Left renal cortex interstitium (tissue), 4 donors: ENCODE measurements at places on chromosomes 1 and 21.

DNA sequence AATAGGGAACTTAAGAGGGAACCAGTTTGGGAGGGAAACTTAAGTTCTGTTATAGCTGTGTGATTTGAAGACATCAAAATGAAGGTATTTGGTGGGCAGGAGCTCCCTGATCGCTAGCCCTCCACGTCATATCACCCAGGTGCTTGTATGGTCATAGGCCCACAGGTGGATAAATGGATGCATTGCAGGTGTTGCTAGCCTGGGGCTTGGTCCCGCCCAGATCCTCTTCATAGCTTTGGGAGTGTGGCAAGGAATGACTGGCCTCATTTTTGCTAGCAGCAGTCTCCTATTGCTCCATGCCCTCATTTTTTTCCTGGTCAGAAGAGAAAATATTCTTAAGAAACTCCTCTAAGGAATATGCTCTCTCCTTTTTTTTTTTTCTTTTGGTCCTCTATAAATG is 11.3 kb downstream of the GNPAT start:
- DNase-seq, result no peak

DNA sequence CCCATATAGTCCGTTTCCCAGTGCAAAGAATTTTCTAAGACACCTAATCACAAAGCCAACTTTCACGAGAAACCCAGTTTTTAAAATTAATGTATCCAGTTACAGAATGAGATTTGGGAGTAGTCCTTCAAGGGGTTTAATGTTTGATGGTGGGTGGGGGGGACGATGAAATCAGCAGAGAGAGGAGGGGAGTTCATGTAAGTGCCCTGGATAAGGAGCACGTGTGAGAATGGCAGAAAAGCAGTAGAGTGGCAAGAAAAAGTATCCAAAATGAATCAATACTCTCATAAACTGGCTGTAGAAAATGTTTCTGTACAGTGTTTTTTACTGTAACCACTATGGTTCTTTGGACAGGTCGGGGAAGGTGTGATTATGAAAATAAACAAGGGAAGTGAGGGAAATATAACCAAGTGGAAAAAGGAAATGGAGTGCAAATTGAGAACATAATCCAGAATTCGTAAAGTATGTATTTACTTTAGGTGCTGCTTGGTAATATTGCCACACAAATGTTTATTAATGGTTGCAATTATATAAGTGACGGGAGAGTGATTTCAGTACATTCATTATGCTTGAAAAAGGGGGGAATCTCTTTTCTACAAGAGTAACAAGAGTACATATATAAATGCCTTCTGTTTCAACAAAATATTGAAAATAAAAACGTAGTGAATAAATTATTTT is 118.7 kb upstream of the RRP15 start:
- DNase-seq, result no peak

DNA sequence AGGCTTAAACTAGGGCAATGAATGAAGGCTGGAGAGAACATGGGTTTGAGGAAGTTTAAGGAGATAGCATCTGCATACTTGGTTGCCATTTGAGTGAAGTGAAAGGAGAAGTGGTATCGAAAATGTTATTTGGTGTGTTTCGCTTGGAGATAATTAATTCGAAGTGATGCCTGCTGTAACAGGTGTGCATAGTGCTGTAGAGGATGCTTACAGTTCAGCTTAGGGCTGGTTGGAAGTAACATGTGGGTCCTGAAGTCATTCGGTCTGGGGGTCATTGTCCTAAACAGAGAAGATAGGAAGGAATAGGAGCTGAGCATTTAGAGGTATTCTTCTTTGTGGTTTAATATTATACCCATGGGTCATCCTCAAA is 301 bp upstream of the NUDT17 start:
- no peak for DNase-seq

DNA sequence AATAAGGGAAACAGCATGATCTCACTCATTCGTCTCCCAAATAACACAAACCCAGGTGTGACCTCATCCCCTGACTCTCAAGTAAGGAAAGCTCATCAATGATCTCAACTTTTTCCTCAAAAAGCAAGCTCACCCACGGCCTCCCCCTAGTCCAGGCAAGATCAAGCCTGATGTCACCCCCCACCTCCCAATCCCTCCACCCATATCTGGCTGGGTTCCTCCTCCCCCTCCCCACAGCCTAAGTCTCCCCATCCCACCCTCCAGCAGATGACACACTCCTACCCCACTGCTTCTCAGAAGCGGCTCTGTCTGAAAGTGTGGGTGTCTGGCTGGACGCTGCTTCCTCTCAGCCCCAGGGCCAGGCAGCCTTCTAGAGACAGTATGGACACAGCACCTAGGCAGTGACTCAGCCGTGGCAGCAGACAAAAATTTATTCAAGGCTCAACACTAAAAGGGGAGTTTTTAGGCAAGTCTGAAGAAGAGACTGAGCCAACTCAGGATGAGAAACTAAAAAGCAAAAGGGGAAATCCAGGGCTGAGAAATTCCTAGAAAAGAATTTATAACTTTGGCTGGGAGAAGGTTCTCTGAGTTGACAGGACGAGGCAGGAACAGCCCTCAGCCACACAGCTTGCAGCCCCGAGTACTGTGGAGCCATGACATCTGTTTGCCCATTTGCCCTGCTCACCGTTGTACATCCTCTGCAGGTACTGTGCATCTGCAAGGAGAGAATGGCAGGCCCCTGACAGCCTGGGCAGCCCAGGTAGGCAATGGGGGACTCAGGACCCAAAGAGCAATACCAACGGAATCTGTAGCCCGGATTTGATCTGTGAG is 81.6 kb upstream of the LRRC8D start:
- no peak for DNase-seq

DNA sequence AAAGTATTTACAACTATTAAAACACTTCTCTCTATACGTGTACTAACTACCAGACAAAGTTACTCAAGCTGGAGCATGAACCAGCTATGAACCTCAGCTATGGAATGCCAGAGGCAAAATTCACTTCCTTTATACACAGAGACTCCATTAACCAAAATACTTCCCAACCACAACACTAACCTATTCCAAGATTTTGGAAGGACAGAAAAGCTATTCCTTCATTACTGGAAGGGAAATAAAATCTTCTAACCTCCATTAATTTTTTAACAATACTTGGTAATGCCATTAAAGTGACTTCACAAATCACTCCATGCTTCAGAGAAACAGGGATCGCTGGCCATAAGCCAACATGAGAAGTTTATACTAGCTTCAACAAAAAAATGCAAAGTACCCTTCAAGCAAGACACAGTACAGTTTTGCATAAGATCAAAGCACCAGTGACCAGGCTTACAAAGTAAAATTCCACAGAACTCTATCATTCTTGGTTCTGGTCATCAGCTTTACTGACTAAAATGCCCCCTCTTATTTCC is 58.0 kb downstream of the PUM1 start:
- no peak for DNase-seq

- DNase-seq, result no peak
Observed at GRCh38 chr1:96945509-96946084, 224.0 kb downstream of the PTBP2 start.

DNA sequence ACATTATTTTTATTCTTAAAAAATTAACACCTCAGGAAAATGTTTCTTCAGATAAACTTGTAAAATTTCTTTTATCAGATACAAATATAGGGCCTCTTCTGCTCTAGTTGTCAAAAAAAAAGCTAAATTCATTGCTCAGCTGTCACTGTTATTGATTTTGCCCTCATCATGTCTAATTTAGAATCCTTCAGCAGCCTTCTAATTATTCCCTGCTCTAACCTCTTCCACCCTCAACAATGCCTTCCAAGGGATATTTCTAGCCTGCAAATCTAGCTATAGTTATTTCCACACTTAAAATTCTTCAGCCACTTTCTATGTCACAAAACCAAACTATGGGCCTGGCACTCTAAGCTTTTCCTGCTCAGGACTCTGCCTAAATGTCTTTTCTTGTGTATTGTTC is 25.2 kb downstream of the PDE4B start:
- DNase-seq, result no peak

DNA sequence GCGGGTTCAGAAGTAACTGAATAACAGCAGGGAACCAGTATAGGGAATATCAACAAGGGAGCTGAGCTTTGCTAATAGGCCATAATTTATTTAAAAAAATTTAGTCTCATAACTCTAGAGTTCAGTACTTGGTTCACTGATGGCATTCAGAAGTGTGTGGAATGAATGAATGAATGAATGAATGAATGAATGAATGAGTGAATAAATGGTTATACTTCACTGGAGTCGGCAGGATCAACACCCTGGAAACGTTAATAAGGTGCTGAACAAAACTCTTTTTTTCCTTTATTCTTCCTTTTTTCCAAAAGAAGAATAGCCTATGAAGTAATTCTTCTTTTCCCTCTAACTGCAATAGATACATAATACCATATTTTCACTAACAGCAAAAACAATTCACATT is 129.3 kb downstream of the SIM2 start:
- DNase-seq, result no peak

- DNase-seq, result no peak
Observed at GRCh38 chr1:219372916-219373615, 199.4 kb downstream of the LYPLAL1 start.

GRCh38 chr1:34073028-34073695 is 91.9 kb downstream of the CSMD2 start:
- DNase-seq, result no peak

DNA sequence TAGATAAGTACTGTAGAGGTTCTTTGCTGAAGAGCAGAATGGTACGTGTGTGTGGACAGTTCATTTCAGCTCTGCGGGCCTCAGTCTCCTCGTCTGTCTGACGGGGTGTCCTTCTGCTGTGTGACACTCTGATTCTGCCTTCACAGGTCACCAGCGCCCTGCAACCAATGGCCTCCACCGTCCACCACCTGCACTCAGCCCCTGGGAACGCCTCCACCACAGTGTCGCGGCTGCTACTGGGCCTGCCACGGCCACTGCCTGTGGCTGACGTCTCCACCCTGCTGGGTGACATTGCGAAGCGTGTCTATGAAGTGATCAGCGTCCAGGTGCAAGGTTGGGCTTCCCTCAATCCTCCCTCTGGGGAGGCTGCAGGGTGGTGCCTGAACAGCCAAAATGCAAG is 17.0 kb downstream of the UMODL1 start:
- no peak for DNase-seq

DNA sequence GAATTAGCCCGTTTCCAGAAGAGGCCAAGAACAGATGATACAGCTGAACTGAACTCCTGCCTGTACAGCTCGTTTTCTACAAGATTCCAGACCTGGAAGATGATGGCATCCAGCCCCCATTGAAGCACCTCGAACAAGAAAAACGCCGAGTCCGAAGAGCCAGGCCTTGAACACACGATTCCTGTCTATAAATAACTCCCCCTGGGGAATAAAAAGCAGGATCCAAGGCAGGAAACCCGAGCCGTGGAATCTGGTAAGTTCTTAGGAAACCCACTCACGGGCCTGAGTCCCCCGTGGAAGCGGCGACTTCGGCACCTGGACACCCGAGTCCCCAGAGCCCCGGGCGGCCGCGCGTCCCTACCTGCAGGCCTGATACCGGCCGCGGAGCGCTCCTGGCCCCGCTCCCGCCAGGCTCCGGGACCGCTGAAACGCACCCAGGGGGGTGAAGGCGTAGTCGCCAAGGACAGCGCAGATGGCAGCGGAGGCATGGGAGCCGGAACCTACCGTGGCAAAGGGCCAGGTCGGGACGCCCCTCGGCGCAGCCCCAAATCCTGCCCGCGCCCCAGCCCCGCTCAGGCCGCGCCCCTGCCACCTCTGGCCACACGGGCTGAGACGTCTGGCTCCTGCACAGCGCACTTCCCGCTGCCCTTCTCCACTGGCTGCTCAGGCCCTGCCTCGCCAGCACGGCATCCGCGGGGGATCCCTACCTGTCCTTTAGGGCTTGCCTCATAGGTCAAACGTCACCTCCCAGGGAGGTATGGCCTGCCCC is 14.0 kb upstream of the HLCS start:
- DNase-seq, result no peak

- DNase-seq, result no peak
Observed at GRCh38 chr1:79422726-79423125, 416.2 kb upstream of the ADGRL4 start.

GRCh38 chr1:112665857-112666256 is 8.6 kb upstream of the MOV10 start:
- DNase-seq, result no peak

- DNase-seq, result no peak
Observed at GRCh38 chr21:26070822-26071425, 99.6 kb downstream of the APP start.

GRCh38 chr1:237296861-237297260 is 254.9 kb downstream of the RYR2 start:
- DNase-seq, result no peak

GRCh38 chr1:119984771-119985170 is 84.7 kb downstream of the NOTCH2 start:
- no peak for DNase-seq
